Fibroblast of skin of back (primary cell): ENCODE measurements at places on chromosomes 2 and 18.

GRCh38 chr2:215749092-215749957 is 264.0 kb downstream of the MREG start:
- DNase-seq: no peak

GRCh38 chr18:58268849-58269248 is 224.8 kb downstream of the NEDD4L start:
- peak; percentile 75 for DNase-seq

- no peak for DNase-seq
These were observed 112.8 kb downstream of the CDC42EP3 start for GRCh38 chr2:37558623-37559022.

DNA sequence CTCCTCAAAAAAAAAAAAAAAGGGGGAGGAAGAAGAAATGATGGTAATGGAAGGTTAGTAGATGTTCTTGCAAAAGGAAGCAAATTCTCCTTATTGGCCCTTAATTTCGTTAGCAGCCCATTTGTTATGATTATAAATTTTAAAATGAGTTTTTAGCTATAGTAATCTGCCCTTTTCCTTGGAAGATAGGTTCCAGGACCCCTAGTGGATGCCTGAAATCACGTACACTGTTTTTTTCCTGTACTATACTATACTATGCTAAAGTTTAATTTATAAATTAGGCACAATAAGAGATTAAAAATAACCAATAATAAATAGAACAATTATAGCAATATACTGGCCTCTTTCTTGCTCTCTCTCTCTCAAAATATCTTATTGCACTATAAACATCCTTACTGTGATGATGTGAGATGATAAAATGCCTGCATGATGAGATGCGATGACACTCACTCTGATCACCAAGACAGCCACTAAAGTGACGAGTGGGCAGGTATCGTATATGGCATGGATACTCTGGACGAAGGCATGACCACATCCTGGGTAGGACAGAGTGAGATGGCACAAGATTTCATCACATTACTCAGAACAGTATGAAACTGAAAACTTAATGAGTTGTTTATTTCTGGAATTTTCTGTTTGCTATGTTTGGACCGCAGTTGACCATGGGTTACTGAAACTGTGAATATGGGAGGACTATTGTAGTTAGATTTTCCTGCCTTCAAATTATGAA is 87.2 kb downstream of the KCTD18 start:
- no peak for DNase-seq

DNA sequence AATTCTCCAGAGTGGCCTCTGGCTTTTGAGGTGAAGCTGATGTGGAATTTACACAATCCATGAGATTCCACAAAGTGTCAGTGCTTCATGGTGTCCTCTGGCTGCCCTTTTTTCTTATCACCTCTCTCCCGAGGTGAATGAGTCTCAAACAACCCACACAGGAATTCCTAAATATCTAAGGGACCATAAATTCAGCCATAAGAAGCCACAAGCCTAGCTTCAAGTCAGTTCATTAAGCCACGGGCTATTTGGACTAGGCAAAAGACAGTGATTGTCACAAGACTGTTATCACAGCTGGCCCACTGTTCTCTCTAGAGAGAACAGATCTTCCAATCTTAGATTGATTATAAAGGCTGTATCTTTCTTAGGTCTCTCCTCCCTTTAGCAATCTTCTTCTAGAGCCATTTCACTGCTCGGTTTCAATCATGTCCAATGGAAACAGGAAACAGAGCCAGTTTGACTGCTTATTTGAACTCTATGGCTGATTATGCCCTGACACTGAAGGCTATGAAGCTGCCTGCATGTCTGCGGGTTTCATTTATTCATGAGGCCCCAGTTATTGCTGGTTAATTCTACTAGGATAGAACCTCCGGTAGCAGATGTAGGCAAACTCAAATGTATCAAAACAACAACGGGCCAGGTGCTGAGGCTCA is 4.1 kb downstream of the NEMP2 start:
- peak; percentile 41 for DNase-seq

DNA sequence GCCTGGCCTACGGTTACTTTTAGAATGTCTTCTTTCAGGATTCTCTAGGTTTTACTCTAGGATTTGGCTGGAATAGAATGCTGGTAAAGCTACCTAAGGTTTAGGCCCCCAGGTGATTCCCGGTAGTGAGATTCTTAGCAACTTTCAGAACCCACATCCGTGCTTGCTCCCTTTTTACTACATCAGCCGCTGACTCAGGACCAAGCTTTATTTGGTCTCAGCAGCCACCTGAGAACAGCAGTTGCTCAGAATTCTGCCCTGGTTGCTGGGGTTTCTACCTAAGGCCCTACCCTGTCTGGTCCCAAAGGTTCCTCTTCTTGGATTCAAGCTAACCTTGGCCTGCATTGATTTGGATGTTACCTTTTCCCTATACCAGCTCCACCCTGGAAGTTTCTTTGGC is 36.1 kb upstream of the NDUFV2 start:
- no peak for DNase-seq

DNA sequence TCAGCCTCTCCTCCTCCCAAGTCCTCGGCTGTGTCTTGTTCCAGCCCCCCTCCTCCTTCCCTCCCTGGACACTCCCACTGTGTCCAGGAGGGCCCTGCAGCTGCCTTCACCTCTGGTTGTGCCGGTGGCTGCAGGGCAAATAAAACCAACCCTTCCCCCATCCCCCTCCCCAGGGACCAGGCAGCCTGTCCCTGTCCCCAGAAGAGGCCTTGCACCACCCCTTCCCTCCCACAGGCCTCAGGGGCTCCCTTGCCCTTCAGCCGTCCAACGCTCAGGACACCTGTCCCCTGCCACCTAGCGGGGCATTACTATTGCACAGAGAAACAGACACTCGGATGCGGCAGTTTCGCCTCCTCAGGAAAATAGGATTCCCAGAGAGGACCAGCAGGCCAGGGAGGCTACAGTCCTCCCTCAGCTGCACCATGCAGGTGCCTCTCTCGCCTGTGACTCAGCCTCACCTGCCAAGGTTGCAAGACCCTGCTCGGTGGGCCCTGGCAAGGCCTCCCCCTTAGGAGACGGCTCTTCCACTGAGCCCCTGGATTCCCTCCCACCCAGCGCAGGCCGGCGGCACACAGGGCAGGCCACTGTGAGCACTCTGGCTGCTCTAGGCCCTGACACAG is 5.5 kb upstream of the GPC1 start:
- DNase-seq: no peak

- no peak for DNase-seq
These were observed 13.6 kb downstream of the DCAF17 start for GRCh38 chr2:171447675-171448074.

- DNase-seq: no peak
These were observed 606 bp downstream of the OTOF start for GRCh38 chr2:26477126-26477910.

DNA sequence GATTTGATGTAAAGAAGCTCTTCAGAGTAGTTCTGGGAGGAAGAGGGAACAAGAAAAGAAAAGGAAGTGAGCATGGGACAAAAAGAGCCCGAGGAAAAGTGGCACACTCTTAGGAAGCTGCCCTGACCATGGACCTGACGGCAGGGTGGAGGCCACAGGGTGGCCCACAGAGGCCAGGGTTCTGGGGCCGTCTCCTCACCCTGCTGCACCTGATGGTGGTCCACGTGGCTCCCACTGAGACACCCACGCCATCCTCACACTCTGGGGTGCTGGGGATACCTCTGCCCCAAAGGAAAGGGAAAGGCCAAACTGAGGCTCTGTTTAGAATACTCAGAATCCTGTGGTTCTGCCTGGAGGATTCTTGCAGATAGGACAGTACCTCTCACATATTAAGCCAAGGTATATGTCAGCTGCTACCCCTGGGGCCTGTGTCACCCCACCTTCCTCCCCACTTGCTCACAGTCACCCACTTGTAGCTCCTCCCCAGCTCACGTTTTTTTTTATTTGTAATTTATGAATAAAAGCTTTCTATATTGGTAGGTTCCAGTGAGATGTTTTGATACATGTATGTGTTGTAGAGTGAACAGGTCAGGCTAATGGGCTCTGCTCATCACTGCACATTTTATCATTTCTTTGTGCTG is 171.1 kb downstream of the LDLRAD4 start:
- DNase-seq: no peak

DNA sequence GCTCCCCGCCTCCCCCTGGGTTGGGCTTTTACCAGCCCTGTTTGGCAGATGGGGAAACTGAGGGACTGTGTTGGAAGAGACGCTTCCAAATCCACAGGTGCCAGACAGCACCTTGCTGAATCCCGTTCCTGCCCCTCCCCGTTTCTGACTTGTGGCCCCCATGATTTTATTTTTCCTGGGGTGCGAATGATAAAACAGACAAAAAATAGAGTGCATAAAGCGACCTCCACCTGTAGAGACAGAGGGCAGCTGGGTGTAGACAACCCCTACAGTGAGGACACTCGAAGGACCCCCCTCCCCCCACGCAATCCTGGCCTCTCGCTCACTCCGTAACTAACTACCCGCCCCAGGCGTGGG is 2.2 kb upstream of the CTDSP1 start:
- DNase-seq: no peak

GRCh38 chr18:64419156-64419555 is 270.3 kb upstream of the LINC00305 start:
- DNase-seq: no peak

GRCh38 chr2:30106543-30106942 is 40.3 kb upstream of the YPEL5 start:
- peak; percentile 77 for DNase-seq

GRCh38 chr18:77144451-77145118 is 12.0 kb upstream of the MBP start:
- no peak for DNase-seq

GRCh38 chr18:26290385-26290784 is 64.1 kb downstream of the TAF4B start:
- no peak for DNase-seq

GRCh38 chr2:62344472-62344871 is 148.6 kb downstream of the B3GNT2 start:
- no peak for DNase-seq

GRCh38 chr2:213524164-213524563 is 239.9 kb downstream of the SPAG16 start:
- DNase-seq: no peak

DNA sequence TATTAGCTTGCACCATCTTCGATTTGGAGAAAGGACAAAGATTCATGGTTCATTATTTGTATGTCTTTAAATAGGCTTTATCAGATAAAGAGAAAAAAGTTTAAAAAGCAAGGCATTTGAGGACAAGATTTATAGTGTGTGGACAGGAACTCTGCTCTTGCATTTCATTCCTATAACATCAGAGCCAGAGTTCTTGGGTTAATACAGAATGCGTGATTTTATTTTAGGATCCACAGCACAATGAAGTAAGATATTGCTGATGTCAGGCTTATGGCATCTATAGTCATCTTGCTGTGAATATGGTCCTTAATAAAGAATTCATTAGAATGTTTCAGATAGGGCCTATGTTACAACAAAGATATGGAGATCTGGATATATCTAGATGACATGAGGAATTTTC is 19.7 kb downstream of the RASGRP3 start:
- DNase-seq: peak; percentile 81

- no peak for DNase-seq
These were observed 24.8 kb upstream of the TMEM131 start for GRCh38 chr2:98020516-98020915.

- peak; percentile 83 for DNase-seq
These were observed 18.7 kb downstream of the C1D start for GRCh38 chr2:68044099-68044498.

- no peak for DNase-seq
These were observed 429.0 kb upstream of the PIK3C3 start for GRCh38 chr18:41526054-41526453.

GRCh38 chr18:45663403-45664045 is 48.2 kb downstream of the SLC14A2 start:
- DNase-seq: no peak

GRCh38 chr2:200655918-200656580 is 70.2 kb downstream of the AOX1 start:
- DNase-seq: no peak

DNA sequence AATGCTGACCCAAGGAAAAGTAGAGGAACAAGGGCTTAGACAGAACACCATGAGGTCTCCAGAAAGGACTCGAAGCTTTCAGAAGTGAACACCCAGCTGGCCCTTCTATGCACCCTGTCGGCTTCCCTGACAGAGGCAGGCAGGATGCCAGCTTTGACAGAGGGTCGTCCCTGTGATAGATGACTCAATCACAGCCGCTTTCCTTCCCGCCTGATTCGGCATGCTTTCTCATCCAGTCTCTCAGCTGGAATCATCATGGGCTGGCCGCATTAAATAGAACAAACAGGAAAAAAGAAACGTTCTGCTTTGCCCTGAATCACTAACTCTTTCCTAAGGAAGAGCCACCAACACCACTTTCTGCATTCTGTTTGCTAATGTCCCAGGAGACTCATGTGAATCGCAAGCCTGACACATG is 140.3 kb upstream of the RAB12 start:
- peak; percentile 75 for DNase-seq

DNA sequence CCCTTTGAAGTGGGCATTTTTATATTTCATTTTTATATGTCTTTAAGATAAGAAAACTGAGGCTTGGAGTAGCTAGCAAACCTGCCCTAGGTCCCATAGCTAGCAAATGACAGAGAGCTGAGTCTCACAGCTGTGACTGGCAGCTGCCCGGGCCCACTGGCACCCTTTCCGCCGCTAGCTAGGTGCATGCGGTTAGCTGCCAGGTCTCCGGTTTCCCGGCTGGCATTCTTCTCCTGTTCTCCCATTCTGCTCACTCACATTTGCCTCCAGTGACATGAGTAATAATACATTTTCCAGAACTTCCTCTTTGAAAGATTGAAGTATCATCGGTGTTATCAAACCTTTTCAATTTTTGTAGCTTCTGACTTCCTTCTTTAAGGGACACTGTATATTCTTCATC is 38.7 kb downstream of the MTCL1 start:
- DNase-seq: no peak
